Adrenal gland (tissue), 19 donors: ENCODE measurements at places on chromosomes 13 and 19. TPM values are rescaled to one million over a fixed set of nuclear protein-coding genes. Genes with fewer than 3 reads are reported as not detected.

DNA sequence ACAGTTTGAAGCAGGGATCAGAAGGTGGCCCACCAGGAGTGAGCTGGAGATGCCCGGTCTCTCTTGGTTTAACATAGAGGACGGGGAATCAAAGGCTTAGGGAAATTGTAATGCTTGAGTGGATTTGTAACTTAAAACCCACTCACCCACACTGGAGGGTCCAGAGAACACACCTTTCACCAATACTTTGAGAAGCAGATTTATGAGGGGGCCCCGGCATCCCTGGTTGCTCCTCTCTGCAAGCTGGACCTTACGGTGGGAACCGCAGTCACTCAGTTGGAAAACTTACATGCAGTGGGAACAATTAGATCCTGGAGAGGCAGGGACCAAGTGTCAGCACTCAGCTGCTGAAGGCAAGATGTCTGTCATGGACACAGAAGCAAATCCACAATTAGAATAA lies 20.5 kb downstream of the PPP5C start:
- no peak overlapping the region for H3K4me3 ChIP-seq
- H3K27ac ChIP-seq = no peak overlapping the region
- no peaks in the 10 kb centered on the region for H3K4me1 ChIP-seq
- H3K27me3 ChIP-seq = no peaks in the 10 kb centered on the region
- H3K36me3 ChIP-seq = peaks cover 21% of the 10 kb centered on the region
- no peak for DNase-seq

DNA sequence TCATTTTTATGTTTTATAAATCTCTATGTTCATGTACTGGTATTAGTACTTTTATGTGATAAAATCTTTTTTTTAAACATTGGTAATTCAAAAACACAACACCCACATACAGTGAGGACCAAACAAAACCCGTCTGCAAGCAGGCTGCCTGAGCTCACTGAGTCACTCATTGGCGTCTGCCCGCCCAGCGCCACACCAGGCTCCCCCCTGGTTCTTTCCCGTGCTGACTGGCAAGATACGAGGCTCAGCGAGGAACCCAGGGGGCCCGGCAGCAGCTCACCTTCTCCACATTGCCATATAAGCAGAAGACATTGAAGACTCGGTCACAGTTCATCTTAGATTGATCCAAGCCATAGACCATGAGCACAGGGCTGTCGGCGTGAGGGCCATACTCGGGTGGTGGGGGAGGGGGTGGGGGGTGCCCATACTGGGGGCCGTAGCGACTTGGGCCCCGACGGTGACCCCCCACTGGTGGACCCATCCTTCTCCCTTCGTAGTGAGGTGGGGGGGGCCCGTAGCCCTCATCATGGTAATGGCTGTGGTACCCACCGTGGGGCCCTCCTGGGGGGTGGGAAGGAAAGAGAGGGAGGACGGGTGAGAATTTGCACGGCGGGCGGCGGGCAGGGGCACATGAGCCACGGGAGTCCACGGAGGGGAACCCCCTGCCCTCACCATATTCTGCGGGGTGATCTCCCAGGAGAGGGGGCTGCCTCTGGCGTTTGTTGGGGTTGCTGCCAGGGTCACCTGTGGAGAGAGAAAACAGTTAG lies 8.4 kb upstream of the ECH1 start:
- H3K27ac ChIP-seq = peak overlapping the region; percentile 34
- no peak overlapping the region for H3K4me3 ChIP-seq
- H3K36me3 ChIP-seq = no peaks in the 10 kb centered on the region
- no peaks in the 10 kb centered on the region for H3K27me3 ChIP-seq
- peaks cover 79% of the 10 kb centered on the region for H3K4me1 ChIP-seq

The CYP4F3 gene
- total RNA-seq = 0.80 TPM

The ZNF136 gene
- 15.1 TPM for total RNA-seq

DNA sequence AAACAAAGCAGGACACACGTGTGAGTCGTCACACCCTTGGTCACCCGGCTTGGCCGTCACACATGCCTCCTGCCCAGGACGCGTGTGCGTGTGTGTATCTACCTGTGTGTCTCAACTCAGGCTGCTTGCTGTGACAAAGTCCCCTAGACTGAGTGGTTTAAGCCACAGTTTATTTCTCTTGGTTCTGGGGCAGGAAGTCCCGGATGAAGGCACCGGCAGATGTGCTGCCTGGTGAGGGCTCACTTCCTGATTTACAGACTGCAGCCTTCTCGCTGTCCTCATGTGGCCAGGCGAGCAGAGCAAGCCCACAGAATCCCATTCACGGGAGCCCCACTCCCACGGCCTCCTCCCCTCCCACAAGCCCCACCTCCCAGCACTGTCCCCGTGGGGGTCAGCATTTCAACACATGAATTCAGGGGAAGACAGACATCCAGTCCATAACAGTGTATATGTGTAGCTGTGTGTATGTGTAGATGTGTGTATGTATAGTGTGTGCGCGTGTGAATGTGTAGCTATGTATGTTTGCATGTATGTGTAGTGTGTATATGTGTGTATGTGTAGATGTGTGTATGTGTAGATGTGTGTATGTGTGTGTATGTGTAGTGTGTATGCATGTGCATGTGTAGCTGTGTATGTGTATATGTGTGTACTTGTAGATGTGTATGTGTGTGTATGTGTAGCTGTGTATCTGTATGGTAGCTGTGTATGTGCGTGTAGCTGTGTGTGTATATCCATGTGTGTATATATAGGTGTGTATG lies 51.5 kb downstream of the MCF2L start:
- no peaks in the 10 kb centered on the region for H3K4me1 ChIP-seq
- H3K27ac ChIP-seq = no peak overlapping the region
- H3K27me3 ChIP-seq = no peaks in the 10 kb centered on the region
- no peak for DNase-seq
- H3K36me3 ChIP-seq = no peaks in the 10 kb centered on the region
